Melanocyte of skin (primary cell): ENCODE measurements at places on chromosomes 13 and 19. TPM values are rescaled to one million over a fixed set of nuclear protein-coding genes. Genes with fewer than 3 reads are reported as not detected.

Gene PRR20D
- total RNA-seq = not detected in 2 replicates

Gene RUBCNL
- total RNA-seq = 0.46 and 1.00 TPM in 2 replicates

Gene PTPRS
- total RNA-seq = 126 and 184 TPM in 2 replicates

Gene SLC1A5
- 14.1 and 31.6 TPM in 2 replicates for total RNA-seq

Gene GRIK5
- not detected in 2 replicates for total RNA-seq

Gene CYP2A6
- not detected in 2 replicates for total RNA-seq

Gene TUBB4A
- total RNA-seq = 53.6 and 58.8 TPM in 2 replicates

Gene LGALS7
- total RNA-seq = not detected in 2 replicates

Gene POU2F2
- total RNA-seq = 0.73 TPM in 1 of 2 replicates, not detected in the other

Gene SRRM5
- not detected in 2 replicates for total RNA-seq

Gene OR2Z1
- total RNA-seq = not detected in 2 replicates

Gene REEP6
- 3.1 and 6.5 TPM in 2 replicates for total RNA-seq

Gene SCN1B
- 2.3 and 3.7 TPM in 2 replicates for total RNA-seq

Gene SLITRK6
- total RNA-seq = under 0.01 TPM in 2 replicates

Gene KCNJ14
- 0.33 and 0.46 TPM in 2 replicates for total RNA-seq

Gene FCHO1
- 1.00 and 1.9 TPM in 2 replicates for total RNA-seq

Gene SERPINE3
- not detected in 2 replicates for total RNA-seq
